ENCODE measurements at places on chromosomes 1 and 21.

GRCh38 chr1:90534663-90535295 is 182.3 kb downstream of the BARHL2 start:
- DNase-seq, result no peak

- no peak for DNase-seq
These were observed 113.4 kb downstream of the ZBTB18 start for GRCh38 chr1:244164511-244164890.

DNA sequence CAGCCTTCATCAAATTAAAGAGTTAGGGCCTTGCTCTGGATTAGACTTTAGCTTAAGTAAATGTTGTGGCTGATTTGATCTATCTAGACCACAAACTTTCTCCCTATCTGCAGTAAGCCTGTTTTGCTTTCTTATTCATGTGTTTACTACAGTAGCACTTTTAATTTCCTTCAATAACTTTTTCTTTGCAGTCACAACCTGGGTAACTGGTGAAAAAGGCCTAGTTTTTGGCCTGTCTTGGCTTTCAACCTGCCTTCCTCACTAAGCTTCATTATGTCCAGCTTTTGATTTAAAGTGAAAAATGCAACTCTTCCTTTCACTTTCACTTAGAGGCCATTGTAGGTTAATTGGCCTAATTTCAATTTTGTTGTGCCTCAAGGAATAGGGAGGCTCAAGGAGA is 12.5 kb upstream of the LPGAT1 start:
- DNase-seq, result no peak

DNA sequence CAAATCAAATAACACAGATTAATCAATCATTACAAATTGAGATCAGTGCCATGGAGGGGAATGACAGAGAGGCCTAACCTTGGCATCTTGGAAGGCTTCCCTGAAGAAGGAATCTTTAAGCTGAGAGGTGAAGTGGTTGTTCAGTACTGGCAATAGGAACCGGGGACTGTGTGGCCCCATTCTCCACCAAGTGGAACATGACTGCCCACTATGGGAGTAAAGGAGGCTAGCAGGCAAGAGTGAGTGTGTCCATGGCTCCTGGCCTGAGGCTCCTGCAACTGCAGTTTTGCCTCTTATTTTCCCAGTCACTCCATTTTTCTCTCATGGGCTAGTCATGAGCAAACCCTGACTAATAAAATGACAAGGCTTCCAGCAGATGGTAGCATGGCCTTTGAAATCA is 112.2 kb upstream of the GJB5 start:
- no peak for DNase-seq

- DNase-seq, result no peak
These were observed 20.0 kb upstream of the ALDH4A1 start for GRCh38 chr1:18922319-18922726.

GRCh38 chr1:150150133-150151021 is 661 bp downstream of the PLEKHO1 start:
- DNase-seq, result no peak
